Fibroblast of skin of right biceps (primary cell): ENCODE measurements at places on chromosomes 16 and 17.
A peak's percentile ranks its signal among the peaks of the same experiment; 100 is the strongest.

GRCh38 chr17:12256380-12256995 lies 235.8 kb downstream of the MAP2K4 start:
- peak; percentile 65 for DNase-seq

GRCh38 chr17:2963332-2964027 lies 99.9 kb downstream of the OR1D5 start:
- no peak for DNase-seq

- DNase-seq, result no peak
Observed at GRCh38 chr17:7293159-7293558, 1.3 kb downstream of the YBX2 start.

GRCh38 chr16:88923926-88924833 lies 52.8 kb downstream of the CBFA2T3 start:
- DNase-seq, result no peak

GRCh38 chr16:75379339-75379738 lies 54.0 kb downstream of the CFDP1 start:
- peak; percentile 33 for DNase-seq

DNA sequence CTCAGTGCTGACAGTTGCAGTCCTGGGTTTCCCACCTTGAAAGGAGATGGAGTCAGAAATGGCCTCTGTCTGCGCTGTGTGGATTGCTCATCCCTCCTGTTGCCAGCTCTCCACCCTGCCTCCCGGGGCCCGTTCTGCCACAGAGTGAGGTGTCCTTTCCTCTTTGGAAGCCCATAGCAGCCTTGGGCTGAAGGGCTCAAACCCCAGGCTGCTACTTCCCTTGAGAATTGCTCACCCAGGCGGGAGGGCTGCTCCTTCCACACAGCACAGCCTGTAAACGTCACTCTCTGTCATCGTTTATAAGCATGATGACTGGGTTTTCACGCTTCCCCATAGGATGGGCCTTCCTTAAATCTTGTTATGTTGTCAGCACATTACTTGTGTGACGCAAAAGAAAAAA lies 62.7 kb downstream of the FOXK2 start:
- peak; percentile 59 for DNase-seq

GRCh38 chr16:67170168-67170948 lies at the start of gene NOL3:
TSS of gene NOL3 (plus strand) at chr16:67170538.
- peak; percentile 82 for DNase-seq

GRCh38 chr16:75385507-75386152 lies 47.7 kb downstream of the CFDP1 start:
- peak; percentile 88 for DNase-seq

DNA sequence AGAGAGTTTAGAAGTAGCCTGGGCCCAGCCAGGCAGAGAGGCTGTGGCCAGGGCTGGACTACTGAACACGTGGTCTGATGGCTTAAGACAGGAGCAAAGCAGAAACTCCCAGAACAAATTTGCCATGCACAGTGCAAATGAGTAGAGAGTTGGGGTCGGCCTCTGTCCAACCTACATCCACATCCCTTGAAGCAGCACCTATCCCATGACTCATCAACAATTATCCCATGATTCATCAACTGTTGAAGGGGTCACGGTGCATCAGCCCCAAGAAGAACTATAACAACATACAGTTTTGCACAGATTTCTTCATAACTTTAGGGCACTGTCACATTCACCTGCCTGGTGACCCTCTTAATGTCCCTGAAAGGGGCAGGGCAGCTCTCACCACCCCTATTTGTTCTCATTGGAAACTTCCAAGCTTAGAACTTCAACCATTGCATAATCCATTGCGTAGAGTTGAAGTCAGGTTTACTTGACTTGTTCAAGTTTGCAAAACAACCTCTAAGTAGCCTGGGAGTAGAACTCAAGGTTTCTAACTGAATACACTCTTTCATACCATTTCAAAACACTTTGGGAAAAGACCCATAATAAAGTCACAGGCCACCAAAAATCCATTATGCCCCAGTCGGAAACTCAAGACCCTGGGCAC lies 235.2 kb upstream of the CDH5 start:
- DNase-seq, result peak; percentile 80

- no peak for DNase-seq
Observed at GRCh38 chr17:9872852-9873251, 32.2 kb downstream of the RCVRN start.

DNA sequence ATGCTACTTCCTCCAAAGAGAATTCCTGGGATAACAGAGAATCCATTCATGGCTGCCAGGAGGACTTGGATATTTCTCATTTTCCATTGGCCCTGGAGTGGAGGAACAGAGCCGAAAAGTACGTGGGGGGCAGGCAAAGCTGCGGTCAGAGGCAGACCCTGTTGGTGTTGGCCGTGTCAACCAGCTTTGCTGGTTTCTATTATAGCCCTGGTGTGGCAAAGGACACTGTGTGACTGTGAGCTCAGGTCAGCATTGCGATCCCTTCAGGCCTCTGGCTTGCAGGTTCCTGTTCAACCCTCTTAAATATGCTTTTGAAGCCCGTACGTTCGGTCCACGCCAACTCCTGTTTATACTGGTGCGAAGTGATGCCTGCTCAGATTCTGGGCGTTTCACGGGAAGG lies 596.2 kb downstream of the MAF start:
- no peak for DNase-seq

GRCh38 chr16:66513111-66513723 lies 36.7 kb downstream of the TK2 start:
- no peak for DNase-seq

- DNase-seq, result no peak
Observed at GRCh38 chr17:5986644-5987043, 83.5 kb upstream of the WSCD1 start.

DNA sequence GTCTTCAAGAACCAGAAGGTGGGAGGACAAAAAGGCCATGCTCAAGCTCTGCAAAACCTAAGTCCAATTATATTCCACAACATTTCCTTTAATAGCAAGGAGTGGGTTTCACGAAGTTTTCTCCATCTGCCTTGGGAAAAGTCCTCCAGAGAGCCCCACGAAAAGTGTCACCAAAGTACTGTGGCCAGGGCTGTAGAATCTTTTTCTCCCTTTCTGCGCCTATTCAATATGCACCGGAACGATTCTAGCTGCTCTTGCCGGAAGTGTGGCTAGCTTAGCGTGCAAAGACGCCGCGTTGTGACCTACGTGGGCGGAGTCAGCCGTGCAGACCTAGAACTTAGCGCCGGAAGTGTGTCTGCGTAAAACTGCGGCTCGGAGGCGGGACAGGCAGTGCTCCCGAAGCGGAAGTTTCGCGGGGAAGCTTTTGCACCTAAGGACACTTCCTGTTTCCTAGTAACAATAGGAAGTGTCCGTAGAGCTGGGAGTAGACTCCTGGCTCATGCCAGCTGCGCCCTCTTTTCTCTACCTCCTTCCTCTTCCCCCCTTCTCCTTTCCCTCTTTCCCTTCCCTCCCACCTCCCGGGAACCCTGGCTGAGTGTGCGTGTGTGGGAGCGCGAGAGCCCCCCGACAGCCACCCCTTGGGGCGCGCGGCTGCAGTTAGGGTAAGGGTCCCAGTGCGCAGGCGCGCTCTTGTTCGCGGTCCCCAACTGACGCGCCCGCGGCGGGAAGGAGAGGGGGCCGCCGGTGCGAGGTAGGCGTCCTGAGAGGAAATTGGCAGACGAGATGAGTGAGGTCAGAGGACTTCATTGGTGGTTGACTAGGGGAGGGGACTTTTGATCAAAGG lies at the start of the genes ZNF646 and ZNF668:
Gene ZNF646 (plus strand): TSS at position 453 of the 844 bp plus-strand sequence. CDS start 1,903 bp downstream, outside the sequence.
Gene ZNF668 (minus strand): TSS at position 271 of the 844 bp plus-strand sequence. CDS start 9,781 bp downstream, outside the sequence.
- DNase-seq, result peak; percentile 99

DNA sequence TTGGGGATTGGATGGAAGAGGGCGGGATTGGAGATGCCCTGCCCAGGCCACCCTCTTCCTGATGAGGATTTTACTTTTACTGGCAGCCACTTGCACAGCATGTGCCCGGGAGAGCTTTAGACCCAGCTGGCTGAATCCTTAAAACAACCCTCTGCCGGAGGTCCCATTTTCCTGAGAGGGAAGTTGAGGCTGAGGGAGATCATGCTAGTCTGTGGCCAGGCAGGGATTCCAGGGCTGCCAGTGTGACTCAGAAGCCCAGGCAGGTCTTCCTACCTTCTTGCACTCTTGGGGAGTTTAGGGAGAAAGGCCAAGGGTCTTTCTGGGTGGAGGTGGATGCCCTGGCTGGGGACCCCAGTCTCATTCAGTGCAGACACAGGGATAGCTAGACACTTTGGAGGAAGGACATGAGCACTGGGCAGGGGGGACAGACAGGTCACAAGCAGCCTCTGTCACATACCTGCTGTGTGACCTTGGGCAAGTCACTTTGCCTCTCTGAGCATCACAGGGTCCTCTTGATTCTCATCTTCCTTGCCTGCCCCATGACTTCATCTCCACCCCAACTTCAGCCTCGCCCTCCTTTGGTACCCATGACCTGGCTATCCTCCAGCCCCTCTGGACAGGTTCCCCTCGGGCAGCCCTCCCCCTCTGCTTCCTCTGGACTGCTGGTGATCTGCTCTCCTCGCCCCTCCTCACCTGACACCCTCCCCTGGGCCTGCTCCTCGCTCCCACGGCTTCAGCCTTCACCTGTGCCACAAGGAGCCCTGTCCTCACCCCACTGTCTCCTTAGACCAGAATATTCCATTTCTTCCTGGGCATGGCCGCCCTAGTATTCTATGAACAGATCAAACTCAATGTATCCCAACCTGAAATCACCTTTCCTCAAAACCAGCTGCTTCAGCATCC lies 11.3 kb upstream of the DCAF7 start:
- DNase-seq, result no peak

DNA sequence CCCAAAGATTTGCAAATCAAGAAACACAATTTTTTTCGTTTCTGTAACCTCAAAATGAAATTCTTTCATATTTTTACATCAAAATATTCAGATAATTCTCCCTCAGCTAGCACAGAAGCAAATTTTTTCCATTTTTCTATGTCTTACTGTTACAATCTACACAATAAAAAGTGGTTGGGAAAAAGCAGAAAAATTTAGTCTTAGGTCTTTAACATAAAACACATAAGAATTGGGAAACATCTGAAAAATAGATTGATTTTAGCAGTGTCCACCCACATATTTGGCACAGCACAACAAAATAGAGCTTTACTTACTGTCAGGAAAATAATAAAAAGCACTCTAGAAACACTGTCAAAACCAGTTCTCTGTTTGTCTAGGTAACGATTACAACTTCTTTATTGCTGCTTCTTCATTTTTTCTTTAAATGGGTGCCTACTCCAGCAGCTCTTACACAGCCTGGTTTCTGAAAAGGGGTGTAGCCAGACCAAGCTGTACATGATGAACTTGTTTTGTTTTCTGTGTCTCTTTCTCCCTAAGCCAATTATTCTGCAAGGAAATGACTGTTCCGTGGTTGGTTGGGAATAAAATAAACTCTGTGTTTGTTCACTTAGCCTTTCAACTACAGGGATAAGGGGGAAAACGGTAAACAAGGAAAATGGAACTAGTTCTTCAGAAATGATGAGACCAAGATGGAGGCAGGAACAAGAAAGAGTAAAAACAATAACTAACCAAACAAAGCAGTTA lies at the start of gene ABCA6:
Gene ABCA6 (minus strand): TSS at position 465 of the 744 bp plus-strand sequence. CDS start 1,192 bp downstream, outside the sequence.
- DNase-seq, result peak; percentile 20

DNA sequence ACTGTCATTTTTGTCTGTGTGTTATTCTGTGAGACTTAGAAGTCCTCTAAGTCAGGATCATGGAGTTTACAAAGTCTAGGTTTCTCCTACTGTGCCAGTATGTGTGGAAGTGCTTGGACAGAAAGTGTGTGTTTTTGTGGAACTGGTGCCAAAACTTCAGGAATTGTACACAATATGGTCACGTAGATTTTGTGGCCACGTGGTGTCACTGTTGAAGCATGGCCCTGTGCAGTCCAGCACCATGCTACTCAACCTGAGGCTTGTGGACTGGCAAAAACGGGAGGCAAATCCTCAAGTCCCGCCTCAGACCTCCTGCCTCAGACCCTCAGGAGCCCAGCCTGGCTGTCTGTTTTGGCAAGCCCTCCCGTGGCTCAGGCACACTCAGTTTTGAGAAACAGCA lies 16.7 kb upstream of the ALKBH5 start:
- DNase-seq, result no peak
